ENCODE measurements at places on chromosomes 3 and 15.

DNA sequence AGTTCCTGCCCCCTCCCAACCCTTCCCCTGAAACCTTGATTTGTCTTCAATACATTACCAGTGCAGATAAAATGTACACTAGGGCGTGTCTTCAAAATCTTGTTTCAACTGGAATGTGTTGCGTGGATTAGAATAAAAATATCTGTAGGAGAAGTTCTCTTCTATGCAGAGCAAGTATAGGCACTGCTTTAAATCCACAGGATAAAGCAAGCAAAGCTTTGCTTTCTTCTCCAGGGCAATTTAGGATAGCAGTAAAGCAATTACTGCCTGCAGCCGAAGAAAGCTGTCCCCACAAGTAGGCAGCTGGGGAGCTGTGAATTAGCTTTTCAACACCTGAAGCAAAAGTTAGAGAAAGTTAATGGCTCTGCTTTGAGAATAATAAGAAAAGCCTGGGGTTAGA, 329.7 kb upstream of the KCNMB2 start:
- DNase-seq: no peak

DNA sequence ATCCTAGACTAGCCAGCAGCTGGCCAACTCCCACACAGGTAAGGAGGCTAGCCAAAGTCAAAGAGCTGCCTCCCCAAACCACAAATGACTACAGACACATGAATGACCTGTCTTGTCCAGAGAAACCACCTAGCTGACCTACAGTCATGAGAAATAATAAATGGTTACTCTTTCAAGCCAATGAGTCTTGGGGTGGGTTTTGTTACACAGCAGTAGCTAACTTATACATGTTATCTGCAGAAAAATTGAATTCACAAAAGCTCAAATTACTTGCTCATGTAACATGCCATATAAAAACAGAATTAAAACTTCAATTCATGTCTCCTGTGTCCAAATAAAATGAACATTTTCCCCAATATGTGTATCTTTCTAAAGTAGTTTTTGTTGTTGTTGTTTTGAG, 307.4 kb upstream of the NR2F2 start:
- DNase-seq: no peak

- DNase-seq: no peak
Observed at GRCh38 chr3:43212914-43213611, 73.3 kb upstream of the SNRK start.

DNA sequence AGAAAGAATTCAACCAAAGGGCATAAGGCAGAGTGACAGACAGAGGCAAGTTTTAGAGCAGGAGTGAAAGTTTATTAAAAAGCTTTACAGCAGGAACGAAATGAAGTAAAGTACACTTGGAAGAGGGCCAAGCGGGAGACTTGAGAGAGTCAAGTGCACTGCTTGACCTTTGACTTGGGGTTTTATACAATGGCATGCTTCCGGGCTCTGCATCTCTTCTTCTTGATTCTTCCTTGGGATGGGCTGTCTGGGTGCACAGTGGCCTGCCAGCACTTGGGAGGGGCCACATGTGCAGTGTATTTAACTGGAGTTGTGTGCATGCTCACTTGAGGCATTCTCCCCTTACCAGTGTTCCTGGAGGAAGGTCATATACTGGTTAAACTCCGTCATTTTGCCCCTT, 30.4 kb upstream of the KLHL25 start:
- no peak for DNase-seq

DNA sequence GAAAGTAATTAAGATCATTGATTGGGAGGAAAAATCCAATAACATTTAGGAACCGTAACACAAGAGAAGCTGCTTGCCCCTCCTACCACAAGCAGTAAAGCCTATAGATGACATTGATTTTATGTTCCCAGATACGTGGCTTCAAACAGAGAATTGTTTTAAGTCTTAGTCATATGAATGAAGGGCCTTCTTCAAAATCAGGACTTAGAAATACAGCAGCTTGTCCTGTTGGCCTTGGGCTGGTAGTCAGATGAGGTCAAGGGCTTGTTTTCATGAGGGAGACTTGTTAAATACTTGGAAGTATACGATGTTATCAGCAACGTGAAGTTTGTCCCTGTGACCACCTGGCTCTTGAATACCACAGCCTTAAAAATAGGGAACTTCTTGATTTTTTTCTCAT, 114.4 kb downstream of the VGLL4 start:
- DNase-seq: no peak

- no peak for DNase-seq
Observed at GRCh38 chr15:35381328-35381727, 164.6 kb downstream of the DPH6 start.

- no peak for DNase-seq
Observed at GRCh38 chr3:8739757-8740504, 6.3 kb downstream of the CAV3 start.

- DNase-seq: no peak
Observed at GRCh38 chr3:13598926-13599886, 50.3 kb downstream of the FBLN2 start.

- DNase-seq: no peak
Observed at GRCh38 chr3:188911026-188911850, 260.5 kb upstream of the TPRG1 start.

GRCh38 chr3:153845311-153845710, 275.9 kb upstream of the ARHGEF26 start:
- DNase-seq: no peak

- no peak for DNase-seq
Observed at GRCh38 chr3:137165117-137165806, 207.5 kb downstream of the IL20RB start.

DNA sequence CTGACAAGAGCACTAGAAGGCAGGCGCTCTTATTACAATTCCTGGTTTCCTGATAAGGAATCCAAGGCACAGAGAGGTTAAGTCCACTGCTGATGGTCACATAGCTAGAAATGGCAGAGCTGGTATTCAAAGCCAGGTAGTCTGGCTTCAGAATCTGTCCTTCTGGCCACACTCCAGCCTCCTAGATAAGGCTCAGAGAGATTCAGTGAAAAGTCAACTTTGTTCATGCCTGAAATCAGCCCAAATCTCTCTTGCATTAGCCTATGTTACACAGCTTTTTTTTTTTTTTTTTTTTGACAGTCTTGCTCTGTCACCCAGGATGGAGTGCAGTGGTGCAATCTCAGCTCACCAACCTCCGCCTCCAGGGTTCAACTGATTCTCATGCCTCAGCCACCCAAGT, 21.1 kb upstream of the CMTM8 start:
- no peak for DNase-seq

- DNase-seq: no peak
Observed at GRCh38 chr3:72319194-72320094, 528.8 kb downstream of the SHQ1 start.

Data from immature natural killer cell (primary cell).